ENCODE measurements at places on chromosomes 16 and 17.

GRCh38 chr17:10614536-10615155, 42.5 kb downstream of the MYH3 start:
- peak; percentile 2 for DNase-seq

DNA sequence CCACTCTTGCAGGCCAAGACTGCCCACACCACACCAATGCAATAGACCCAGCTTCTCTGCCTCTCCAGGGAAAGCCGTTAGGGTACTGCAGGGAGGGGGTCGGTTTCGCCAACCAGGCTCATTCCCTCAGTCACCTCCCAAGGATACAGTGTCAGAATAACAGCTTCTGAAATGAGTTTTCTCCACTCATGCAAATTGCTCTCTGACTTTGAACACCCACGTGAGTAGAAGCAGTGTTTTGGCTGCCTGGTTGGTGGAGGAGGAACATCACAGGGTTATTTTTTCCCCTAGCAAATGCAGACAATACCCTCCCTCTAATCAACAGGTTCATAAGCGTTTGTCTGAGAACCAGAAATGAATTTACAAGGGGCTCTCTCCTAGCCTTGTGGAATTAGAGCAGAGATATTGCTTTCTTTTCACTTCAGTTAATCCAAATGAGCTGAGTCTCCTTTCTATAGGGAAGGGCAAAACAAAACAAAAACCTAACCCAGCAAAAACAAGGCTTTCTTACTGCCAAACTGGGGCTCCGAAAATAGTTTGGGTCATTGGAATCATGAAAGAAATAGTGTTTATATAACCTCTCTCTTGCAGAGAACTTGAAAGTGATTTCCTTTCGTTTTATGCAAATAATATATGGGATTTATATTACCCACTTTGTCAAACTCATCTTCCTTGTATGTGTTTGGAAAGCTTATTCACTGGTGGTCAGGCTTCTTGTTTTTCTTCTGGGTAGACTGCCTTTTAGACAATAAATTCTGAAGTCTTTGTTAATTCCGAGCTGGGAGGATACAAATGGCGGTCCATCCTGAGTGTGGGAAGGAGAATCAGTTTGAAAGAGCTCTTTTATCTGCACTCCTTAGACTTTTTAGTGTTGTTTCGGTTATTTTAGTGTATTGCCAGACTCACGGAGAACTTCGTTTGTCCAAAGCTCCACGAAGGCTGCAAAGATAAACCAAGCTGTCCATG, 229.9 kb downstream of the MSI2 start:
- DNase-seq, result no peak

GRCh38 chr17:40431231-40431602, 12.0 kb upstream of the IGFBP4 start:
- DNase-seq, result no peak

GRCh38 chr16:47939680-47940079, 216.1 kb downstream of the ABCC12 start:
- DNase-seq, result no peak

GRCh38 chr16:77856438-77857160, 68.2 kb downstream of the VAT1L start:
- DNase-seq, result no peak

GRCh38 chr17:53321651-53322050, 501.1 kb upstream of the KIF2B start:
- no peak for DNase-seq

GRCh38 chr17:63740464-63741142, 996 bp downstream of the STRADA start:
- DNase-seq, result no peak

DNA sequence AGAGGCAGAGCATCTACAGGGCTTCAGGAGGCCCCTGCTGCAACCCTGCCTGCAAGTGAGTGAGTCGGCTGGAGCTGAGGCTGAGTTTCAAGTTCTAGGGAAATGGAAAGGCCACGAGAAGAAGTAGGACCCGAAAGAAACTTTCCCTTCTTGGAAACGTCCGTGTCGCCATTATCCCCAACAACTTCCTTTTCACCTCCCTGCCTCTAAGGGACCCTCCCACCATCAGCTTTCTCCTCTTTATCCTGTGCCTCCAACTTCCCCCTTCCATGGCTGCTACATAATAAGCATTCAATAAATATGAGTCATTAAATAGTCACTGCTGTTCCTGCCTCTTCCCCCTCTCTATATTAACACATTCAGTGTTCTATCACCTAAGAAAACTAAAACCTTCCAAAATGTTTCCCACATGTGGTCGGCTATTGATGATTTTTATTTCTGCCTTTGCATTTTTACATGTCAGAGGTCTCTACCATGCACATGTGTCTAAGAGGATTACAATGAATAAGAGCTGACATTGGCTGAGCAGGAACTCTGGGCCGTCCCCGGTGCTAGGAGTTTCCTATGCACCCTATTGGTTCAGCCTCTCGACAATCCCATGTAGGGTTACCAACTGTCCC, 115.9 kb upstream of the TNRC6C start:
- no peak for DNase-seq

- DNase-seq, result no peak
These were observed 12.3 kb upstream of the ADCY7 start for GRCh38 chr16:50254072-50254471.

GRCh38 chr17:73586921-73587602, 57.2 kb downstream of the SDK2 start:
- no peak for DNase-seq
